GF-D8 (cell line): ENCODE measurements at places on chromosomes 6 and 20.
A peak's percentile ranks its signal among the peaks of the same experiment; 100 is the strongest.

DNA sequence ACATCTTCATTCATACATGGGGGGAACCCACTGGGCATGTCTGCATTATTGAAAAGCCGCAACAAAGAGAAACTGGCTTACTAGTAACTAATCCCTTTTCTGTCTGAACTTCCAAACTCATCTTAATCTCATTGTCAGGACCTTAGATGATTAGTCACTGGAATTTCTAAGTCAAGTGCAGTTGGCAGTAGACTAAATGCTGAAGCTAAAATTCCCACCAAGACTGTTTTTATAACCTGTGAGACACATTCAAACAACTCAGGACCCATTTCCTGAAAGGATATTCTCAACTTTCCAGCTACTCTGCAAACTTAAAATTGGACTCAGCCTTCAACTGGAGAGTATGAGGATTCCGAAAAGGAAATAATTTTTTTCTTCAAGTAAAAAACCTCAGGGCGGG, 94.8 kb upstream of the SCAF8 start:
- no peak for DNase-seq

DNA sequence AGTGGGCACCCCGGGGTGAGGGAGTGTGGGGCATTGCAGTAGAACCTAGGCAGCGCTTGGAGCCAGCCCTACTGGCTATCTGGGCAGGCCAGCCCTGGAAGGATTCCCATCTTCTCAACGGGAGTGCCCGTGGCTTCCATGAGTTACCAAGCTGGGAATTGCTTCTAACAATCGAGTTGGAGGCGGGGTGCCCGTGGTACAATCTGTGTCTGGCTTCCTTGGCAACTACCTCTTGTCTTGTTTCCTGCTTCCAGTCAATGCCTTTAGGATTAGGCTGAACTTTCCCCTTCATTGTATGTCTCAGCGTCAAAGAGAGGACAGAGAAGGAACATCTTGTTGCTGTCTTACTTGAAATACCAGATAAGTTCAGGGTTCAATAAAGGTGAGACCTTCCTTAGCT, 33.3 kb downstream of the PPP1R14C start:
- no peak for DNase-seq

DNA sequence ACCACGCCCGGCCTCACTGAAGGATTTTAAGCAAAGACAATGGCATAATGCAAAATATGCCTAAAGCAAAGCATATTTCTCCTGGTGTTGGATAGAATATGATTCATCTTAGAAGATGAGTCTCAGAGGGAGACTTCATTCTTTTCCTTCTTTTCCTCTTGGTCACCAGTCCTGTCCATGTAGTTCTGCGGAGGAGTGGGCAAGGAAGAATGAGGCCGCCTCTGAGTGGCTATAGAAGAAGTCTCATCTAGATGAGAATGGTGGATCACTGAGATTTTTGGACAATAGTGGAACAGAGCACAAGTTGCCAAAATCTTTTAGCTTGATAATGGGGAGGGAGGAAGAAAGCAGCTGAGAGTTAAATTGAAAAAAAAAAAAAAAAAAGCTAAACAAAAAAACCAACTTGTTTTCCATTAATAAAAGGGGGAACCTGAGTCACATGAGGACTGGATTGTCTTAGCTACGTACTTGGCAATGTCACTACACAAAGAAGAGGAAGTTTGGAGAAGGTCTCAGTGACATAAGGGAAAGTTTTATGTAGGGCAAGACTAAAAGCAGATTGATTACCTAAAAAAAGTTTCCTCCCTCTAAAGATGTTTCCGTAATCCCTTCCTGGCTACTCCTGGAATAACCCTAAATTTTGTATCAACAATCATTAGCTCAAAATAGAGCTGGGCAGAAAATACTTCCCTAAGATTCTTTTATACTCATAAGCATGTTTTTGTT, 6.0 kb downstream of the CD83 start:
- peak; percentile 72 for DNase-seq

DNA sequence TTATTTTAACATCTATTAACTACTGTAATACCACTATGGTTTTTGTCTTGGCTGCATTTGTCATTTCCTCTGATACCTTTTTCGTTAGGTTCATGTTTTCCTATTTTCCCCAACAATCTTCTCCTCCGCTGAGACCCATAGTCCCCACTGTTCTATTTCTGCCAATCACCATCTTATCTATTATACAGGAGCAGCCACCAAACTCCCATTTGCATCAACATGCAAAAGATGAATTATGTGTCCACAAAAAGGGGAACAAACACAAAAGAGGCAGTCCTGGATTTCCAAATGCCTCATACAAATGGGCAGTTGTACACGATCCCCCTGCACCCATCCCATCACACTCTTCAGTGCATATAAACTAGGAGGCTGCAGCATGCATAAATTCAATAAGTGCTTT, 121.7 kb upstream of the MYLIP start:
- no peak for DNase-seq

DNA sequence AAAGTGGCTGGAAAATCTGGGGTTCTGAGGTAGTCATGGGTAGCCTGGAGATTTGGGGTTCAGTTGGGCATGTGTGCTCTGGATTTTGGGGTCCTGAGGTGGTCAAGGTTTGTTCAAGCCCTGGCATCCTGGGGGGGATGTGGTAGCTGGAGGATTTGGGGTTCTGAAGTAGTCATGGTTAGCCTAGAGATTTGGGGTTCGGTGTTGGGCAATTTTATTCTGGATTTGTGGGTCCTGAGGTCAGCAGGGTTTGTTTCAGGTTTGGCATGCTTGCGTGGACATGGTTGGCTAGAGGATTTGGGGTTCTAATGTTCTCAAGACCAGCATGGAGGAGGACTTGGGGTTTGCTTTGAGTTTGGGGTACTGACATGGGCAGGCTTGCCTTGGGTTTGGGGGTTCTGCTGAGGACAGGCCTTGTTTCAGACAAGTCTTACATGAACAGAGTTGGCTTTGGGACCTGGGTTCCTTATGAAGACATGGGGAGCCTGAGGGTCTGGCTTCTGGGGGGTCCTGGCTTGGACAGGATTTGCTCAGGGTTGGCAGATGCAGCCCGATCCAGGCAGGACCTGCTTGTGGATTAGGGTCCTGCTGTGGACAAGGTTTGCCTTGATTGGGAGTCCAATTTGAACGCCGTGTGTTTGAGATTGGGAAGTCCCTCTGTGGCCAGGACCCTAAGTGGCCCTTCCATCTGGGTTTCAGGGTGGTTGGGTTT, 906 bp downstream of the ANKRD60 start:
- DNase-seq, result no peak

- DNase-seq, result no peak
These were observed 258.5 kb downstream of the EYA4 start for GRCh38 chr6:133499662-133500061.

GRCh38 chr6:130625825-130626527, 201.2 kb upstream of the SMLR1 start:
- no peak for DNase-seq

GRCh38 chr6:100512203-100512862, 47.6 kb upstream of the SIM1 start:
- no peak for DNase-seq
